ENCODE measurements at places on chromosomes 5 and 9.

GRCh38 chr9:34378376-34379060, 1.8 kb upstream of the MYORG start:
- DNase-seq: no peak

GRCh38 chr9:104118916-104119315, 24.8 kb downstream of the SMC2 start:
- DNase-seq: no peak

- DNase-seq: no peak
Measured at GRCh38 chr5:147859962-147860640, 18.4 kb upstream of the SCGB3A2 start.

GRCh38 chr9:70580606-70581195, 166.2 kb upstream of the KLF9 start:
- no peak for DNase-seq

- DNase-seq: no peak
Measured at GRCh38 chr5:73459366-73459765, 10.8 kb upstream of the FOXD1 start.

DNA sequence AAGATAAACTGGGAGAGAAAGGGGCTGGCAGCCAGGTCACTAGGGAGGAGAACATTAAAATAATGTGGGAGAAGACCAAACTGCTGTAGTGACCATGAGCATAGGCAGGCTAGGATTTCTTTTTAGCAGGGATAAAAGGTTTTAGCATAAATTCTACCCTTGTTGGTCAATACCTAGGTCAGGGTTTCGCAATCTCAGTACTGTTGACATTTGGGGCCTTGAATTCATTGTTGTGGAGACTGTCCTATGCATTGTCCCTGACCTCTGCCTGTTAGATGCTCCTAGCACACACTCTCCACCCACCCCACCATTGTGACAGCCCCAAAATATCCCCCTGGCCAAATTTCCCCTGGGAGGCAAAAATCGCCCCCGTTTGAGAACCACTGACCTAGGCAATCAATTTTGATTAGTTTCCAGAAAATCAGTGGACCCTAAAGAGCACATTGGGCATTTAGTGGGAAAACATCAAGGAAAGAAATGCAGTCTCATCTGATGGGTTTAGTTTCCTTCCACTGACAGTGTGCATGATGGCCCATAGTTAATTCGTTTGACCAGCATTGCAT, 181.4 kb downstream of the NTRK2 start:
- DNase-seq: no peak

GRCh38 chr9:135086597-135087488, 625 bp upstream of the OLFM1 start:
- DNase-seq: no peak

GRCh38 chr5:96187309-96188027, 225.8 kb upstream of the ELL2 start:
- no peak for DNase-seq

DNA sequence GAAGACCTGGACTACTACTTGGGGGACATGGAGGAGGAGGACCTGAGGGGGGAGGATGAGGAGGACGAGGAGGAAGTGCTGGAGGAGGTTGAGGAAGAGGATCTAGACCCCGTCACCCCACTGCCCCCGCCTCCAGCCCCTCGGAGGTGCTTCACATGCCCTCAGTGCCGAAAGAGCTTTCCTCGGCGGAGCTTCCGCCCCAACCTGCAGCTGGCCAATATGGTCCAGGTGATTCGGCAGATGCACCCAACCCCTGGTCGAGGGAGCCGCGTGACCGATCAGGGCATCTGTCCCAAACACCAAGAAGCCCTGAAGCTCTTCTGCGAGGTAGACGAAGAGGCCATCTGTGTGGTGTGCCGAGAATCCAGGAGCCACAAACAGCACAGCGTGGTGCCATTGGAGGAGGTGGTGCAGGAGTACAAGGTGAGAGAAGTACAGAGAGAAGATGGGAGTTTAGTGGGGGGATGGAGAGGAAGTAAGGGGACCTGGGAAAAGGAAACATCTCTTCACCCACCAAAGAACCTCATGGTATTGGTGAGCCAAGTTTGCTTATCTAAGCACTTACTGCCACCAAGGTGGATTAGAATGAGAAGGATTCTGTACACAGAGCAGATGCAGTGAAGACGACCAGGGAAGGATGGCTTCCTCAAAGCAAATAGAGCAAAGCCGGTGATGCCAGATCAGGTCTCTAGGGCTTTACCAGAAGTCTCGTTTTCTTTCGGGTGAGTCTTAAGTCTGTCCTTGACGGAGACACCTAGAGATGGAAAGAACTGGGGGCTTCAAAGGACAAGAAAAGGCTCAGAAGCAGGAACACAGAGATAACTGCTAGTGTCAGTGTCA, 1.5 kb downstream of the TRIM41 start:
- no peak for DNase-seq

GRCh38 chr9:34001298-34001697, 47.4 kb downstream of the UBAP2 start:
- no peak for DNase-seq

GRCh38 chr9:85432599-85432998, 309.2 kb downstream of the AGTPBP1 start:
- no peak for DNase-seq

GRCh38 chr9:129064499-129064908, 16.4 kb upstream of the DOLPP1 start:
- no peak for DNase-seq

DNA sequence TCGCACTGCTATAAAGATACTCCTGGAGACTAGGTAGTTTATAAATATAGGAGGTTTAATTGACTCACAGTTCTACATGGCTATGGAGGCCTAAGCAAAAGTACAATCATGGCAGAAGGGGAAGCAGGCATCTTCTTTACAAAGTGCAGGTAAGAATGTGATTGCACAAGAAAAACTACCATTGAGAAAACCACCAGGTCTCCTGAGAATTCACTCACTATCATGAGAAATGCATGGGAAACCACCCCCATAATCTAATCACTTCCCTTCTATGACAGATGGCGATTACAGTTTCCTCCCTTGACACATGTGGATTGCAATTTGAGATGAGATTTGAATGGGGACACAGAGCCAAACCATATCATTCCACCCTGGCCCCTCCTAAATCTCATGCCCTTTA, 121.2 kb upstream of the ST8SIA4 start:
- DNase-seq: no peak

- DNase-seq: no peak
Measured at GRCh38 chr5:1506242-1507013, 17.3 kb downstream of the LPCAT1 start.

DNA sequence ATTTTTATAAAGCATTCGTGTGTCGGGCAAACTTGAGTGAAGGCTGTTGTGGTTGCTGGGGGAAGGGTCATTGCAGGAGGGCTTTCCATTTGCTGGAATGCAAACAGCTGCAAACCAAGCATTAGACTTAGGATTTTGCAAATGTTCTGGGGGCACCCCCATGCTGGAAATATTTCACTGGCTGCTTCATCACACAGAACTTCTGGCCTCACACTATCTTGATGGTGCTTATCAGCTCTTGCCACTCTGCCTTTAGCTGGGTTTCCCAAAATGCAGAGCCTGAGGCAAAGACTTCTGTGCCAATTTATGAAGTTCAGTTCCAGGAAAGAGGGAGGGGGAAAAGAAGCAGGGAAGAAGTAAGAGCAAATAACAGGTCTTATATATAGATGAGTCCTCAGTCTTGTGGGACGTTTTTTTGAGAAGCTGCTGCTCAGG, 8.6 kb upstream of the COL15A1 start:
- DNase-seq: no peak

DNA sequence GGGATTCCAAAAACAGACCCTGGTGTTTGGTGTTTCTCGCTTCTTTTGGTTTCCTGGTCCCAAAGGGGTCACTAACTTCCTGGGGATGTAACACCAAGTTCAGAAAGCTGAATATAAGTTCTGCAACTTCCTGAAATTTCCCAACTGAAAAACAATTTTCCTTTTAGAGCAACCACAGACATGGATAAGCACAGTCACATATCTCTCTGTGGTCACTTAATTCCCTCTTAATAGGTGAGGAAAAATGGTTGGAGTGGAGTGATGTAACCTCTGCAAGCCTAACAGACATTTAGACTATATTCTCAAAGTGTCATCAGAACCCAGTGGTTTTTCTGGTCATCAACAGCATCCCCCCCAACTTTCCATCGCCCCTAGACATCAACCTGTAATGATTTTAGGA, 135.3 kb downstream of the PRELID2 start:
- no peak for DNase-seq

- DNase-seq: no peak
Measured at GRCh38 chr9:110537841-110538646, 41.5 kb downstream of the SVEP1 start.

DNA sequence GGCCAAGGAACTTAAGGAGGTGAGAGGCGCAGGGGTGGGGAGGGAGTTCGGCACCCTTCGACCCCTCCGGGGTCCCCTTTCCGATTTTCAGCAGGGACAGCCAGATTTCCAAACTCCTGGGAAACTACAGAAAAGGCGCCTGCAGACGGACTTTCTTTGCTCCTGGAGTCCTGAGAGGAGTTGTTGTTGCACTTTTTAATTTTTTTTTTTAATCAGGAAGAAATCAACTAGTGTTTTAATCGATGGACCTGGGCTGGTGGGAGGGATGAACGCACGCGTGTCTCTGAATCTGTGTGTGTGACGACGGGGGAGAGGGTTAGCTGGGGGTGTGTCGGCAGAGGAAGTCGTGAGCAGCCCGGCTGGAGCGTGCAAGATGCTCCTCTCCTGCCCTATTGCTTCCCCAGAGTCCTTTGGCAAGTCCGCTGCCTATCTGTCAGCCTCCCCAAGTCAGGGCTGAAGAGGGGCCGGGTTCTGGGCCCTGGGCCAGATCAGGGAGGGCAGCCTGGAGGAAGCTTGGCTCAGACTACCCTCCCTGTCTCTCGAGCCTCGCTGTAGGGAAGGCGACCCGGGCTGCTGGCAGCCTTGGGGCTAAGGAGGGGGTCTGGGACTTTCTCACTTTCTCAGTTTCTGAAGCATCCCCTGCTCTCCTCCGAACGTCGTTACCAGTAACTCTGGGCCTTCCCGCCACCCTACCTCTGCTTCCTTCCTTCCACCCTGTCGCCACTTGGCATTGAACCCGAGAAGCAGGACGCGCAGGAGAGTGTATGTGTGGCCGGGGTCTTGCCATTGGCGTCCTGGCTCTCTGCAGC, 731 bp downstream of the PRR16 start:
- DNase-seq: no peak

GRCh38 chr9:20243841-20244240, 378.5 kb downstream of the MLLT3 start:
- no peak for DNase-seq

DNA sequence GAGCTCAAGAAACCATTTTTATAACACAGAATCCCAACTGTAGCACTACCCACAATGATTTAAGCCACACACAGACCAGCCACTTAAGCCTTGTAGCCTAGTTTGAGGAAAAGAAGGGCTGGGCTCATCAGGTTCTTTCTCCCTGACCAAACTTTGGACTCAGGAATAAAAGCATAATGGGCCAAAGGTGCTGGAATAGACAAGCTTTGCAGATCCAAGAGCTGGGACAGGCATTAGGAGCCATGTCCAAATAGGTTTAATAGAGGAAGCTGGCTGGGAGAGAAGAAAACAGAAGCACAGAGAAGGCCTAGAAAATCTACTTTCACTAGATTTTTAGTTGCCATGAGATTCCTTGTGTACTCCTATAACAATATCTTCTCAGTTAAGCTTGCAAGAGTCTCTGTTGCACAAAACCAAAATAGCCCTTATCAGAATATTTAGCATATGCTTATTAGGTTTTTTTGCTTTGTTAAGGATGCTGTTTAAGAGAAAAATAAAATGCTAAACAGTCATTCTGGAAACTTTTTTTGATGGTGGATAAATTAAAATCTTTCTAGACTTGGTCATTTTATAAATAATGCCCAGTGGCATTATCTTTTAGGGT, 38.2 kb downstream of the CNOT8 start:
- no peak for DNase-seq

DNA sequence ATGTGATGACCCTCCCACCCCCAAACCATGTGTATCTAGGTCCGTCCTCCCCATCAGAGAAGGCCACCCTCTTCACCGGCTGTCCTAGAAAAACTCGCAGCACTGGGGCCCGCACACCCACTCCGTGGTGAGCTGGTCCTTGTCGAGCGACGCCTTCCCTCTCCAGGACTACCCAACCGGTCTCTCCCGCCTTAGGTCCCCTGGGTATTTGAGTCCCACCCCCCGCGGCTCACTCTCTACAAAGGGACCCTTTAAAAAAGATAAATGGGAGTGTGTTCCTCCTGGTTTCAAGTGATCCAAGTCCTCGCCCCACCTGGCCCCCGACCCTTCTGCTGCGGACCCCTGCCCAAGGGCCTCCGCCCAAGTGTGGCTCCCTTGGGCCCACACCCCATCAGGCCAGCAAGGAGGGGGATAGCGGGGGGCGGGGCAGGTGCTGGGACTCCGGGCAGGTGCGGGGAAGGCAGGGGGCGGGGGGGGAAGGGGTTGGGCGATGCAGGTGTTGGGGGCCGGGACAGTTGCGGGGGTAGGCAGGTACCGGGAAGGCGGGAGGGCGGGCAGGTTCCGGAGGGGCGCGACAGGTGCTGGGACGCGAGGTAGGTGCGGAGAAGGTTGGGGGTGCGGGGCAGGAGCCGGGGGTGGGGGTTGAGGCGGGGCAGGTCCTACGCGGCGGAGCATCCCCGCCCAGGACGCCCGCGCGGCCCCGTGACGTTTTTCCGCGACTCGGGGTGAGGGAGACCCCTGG, 970 bp upstream of the ARRDC1 start:
- DNase-seq: no peak

GRCh38 chr5:39902626-39903025, 477.8 kb upstream of the DAB2 start:
- DNase-seq: no peak

DNA sequence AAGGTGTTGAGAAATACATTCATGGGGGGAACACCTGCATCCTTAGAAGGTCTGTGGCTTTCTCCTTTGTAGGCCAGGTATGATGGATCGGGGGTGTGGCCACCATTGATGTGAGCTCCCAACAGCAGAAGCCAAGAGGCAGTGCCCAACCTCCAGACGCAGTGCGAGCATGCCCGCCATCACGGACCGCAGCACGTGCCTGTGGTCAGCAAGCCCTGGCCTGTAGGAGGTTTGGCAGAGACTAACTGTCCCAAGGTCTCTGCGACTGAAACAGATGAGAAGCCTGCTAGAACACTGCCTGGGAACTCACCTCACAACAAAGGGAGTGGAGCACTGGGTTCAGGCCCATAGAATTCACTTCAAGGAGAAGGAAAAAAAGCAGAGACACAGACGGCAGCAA, 31.9 kb upstream of the ZNF354A start:
- DNase-seq: no peak

- DNase-seq: no peak
Measured at GRCh38 chr5:84438456-84438855, 53.8 kb upstream of the EDIL3 start.

- DNase-seq: no peak
Measured at GRCh38 chr9:34125681-34126206, 754 bp downstream of the DCAF12 start.

DNA sequence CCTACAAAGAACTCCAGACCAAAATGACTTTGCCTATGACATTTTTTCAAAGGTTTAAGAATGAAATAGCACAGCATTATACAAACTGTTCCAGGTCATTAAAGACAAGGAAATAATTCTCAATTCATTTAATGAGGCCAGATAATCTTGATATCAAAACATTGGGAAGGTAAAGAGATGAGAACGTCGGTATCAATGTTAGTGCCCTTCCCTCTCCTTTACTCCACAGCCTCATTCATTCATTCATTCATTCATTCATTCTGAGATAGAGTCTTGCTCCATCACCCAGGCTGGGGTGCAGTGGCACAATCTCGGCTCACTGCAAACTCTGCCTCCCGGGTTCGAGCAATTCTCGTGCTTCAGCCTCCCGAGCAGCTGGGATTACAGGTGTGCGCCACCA, 64.0 kb downstream of the NACC2 start:
- DNase-seq: no peak

GRCh38 chr9:18775241-18775640, 257.8 kb downstream of the SAXO1 start:
- DNase-seq: no peak

GRCh38 chr5:103014983-103015382, 105.0 kb downstream of the GIN1 start:
- DNase-seq: no peak

All from Panc1 (cell line).